ENCODE measurements at places on chromosomes 1 and 21.

- no peak for DNase-seq
These were observed 48.4 kb downstream of the TRIM11 start for GRCh38 chr1:228358039-228358763.

GRCh38 chr1:209786146-209786545 is 1.8 kb upstream of the C1orf74 start:
- DNase-seq = no peak

GRCh38 chr1:47323599-47324031 is 9.7 kb upstream of the STIL start:
- peak; percentile 6 for DNase-seq

DNA sequence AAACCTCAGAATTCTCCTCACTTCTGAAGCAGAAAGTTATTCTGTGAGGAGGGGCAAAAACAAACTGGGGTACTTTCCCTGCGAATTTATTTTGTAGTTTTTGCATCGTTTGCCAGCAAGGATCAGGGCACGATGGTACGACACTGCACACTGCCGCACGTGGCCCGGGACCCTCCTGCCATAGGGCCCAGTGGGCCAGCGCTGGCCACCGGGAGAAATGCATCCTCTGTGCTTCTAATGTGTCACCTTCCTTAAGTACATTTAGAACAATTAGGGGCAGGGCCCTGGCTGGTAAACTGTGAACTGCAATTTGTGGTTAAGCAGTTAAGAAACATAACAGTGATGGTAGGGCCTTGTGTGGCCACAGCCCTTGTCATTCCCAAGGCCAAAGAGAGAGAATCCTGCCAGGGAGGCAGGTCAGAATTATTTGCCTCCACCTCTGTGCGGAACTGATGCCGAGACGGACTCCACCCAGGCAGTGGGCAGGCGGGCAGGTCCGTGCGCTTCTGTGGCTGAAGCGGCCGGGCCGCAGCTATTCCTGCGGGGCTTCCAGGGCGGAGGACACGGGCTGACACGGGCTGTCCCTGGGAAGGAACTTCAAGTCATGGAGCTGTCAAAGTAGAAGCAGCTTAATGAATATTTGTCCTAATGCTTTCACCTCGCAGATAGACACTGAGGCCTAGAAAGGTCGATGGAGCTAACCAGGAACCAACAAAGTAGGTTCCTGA is 12.5 kb downstream of the GPR137B start:
- no peak for DNase-seq

- no peak for DNase-seq
These were observed 109.4 kb downstream of the GIPC2 start for GRCh38 chr1:78155121-78155520.

GRCh38 chr1:202197653-202198365 is 4.2 kb downstream of the LGR6 start:
- no peak for DNase-seq

DNA sequence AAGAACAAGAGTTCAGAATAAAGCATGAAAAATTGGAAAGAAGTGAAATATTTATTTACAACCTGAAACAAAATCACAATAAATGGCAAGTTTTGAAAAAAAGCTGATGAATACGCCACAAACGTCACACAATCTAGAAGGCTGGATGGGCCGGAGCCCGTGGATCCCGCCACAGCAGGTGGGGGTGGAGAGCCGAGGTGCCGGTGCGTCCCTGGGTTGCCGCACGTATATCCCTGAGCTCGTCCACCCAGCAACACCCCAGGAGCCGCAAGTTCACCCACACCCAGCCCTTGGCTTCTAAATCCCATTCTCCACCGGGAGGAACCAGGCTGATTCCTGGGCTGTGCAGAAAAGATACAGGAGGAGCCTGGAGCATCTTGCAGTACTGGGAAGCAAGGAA is 25.6 kb upstream of the TTLL10 start:
- DNase-seq = no peak

DNA sequence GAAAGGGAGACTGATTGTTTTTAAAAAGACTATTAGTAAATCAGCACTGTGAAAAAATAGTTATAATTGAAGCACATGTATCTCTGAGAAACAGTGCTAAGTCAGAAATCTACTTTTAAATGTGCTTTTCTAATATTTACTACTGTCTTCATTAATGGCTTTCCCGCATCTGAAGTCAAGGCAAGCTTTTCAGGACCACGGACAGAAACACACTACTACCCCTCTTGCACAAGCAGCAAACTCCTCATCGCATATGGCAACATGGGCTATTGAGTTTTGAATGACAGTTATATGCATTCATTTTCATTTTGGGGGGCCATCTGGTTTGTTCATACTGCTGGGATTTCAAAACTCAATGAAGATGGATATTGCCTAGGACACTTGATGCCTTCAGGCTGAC is 433.4 kb upstream of the CAMK1G start:
- no peak for DNase-seq

DNA sequence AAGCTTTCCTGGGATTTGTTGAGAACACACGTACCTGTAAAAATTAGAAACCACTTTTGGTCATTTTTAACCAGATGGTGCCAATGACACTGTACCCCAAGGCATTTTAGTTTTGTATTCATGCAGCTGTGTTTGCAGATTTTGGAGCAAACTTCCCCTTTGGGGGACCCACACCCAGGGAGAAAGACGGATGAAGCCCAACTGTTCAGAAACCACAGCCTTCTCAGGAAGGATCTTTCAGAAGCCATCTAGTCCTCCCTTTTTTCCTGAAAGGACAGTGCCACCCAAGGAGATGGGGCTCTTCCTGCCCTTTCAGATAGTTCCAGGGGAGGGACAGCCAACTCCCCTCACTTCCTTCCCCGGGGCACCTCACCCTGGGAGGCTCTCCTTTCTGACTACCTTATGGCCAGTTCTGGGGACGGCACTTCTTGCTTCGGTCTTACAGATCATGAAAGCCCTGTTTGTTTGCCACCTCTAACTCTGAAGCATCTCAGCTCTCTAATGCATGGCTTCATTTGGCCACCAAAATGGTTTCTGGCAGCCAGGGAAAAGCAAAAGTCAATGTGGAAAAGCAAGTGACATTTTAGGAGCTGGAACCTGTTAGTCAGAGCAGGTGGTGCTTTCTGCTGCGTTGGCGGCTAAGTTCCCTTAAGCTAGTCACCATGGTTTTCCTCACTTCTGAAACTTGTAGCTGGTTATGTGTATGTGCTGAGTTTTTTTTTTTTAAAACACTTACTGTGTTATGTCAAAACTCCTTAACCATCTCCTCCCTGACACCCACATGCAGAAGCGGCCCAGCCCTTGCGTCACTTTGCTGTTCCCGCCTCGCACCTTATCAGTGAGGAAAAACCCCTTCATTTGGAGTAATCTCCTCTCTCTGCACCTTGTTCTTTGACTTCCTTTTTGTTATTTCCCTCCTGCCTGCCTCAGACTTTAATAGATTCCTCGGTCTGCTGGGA is 10.1 kb downstream of the TMCC2 start:
- DNase-seq = no peak

DNA sequence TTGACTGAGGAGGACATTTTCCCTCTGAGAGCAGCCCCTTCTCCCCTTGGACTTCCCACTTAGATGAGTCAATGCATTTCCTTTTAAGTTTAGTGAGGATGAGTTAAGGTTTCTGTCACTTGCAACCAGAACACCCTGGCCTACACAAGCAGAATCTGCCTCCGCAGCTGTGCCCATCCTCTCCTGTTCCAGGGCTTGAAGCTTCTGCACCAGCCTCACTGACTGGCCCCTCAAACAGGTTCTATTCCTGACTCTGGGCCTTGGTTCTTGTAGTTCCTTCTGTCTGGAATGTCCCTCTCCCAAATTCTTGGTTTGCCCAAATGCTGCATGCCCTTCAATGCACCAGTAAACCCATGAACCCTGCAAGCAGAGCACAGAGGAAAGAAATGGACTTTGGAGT is 394.4 kb downstream of the PTPRU start:
- no peak for DNase-seq

DNA sequence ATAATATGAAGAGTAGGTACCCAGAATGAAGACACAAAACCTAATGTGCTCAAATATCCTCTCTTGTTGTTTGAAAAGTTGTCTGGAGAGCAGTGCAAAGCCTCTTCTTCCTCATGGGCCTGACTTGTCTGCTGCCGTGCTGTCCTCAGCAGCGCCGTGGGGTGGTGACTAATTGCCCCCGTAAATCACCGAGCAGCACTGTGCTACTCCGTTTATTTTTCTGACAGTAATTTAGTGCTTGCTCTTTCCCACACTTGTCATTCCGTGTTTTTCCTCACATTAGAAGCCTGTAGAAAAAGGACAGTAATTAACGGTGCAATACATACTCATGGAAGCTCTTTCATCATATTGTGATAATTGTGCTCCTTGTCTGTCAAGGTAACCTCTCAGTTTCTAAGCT is 114.8 kb upstream of the BARHL2 start:
- DNase-seq = peak; percentile 25

GRCh38 chr1:230647321-230647720 is 5.0 kb downstream of the COG2 start:
- no peak for DNase-seq

DNA sequence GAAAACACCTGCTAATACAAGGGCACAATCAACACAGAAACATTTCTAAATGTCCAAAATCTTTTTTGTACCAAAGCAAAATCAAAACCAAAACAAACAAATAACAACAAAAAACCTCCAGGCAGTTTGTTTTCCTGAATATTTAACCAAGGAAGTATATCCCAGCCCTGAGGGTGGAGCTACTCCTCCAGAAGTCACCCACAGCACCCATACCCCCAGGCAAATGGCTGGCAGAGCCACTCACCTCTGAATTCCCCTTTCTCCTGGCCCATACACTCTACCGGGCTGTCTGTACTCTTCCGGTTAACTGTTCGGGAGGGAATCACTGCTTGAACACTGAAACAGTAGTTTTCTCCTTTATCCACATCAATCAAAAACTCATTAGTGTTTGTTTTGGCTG is 9.5 kb downstream of the F3 start:
- DNase-seq = no peak

DNA sequence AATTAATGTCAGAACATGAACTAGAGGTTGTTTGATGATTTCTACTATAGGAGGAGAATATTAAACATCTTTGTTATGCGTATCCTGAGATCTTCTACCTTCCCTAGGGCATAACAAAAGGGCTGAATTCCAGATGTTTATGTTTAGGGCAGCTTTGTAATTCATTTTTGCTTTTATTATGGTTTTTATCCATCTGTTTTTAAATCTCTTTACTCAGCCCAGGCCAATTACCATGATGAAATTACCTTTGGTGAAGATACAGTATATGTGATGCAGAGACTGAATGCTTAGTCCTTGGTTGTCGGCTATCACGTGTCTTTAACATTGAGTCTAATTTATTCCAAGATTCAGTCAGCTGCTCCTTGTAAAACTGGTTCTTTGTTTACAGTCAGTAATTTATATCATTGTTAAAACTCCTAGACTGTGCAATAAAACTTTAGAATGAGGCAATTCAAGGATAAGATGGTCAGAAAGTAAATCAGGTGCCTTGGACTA is 176.9 kb downstream of the CTH start:
- no peak for DNase-seq

GRCh38 chr1:219782311-219782710 is 146.0 kb downstream of the SLC30A10 start:
- DNase-seq = no peak

- DNase-seq = no peak
These were observed 200.4 kb downstream of the HMCN1 start for GRCh38 chr1:185934476-185935189.

DNA sequence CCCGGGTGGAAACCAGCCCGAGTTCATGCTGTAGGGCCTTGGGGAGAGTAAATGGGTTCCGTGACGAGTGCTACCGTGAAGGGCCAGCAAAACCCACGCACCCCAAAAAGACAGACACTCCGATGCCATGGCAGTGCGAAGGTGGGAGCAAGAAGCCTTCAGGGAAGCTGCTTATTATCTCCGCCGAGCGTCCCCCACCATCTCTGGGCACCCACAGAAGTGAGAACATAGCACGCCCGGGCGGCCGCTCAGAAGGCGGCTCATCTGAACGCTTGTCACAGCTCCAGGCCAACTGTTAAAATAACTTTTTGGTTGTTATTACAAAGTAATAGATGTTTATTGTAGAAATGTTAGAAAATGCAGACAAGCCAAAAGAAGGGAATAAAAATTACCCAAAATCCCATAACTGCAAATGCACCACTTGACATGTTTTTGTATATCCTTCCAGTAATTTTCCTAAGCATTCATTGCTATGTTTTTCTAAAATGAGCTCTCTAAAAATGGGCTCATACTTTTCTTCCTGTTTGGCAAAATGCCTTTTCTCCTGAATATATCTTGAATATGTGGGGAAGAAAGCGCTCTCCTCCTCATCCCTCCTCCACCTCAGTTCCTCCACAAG is 234.9 kb downstream of the NPHP4 start:
- DNase-seq = no peak

GRCh38 chr1:201327687-201328240 is 44.5 kb downstream of the PKP1 start:
- DNase-seq = no peak

DNA sequence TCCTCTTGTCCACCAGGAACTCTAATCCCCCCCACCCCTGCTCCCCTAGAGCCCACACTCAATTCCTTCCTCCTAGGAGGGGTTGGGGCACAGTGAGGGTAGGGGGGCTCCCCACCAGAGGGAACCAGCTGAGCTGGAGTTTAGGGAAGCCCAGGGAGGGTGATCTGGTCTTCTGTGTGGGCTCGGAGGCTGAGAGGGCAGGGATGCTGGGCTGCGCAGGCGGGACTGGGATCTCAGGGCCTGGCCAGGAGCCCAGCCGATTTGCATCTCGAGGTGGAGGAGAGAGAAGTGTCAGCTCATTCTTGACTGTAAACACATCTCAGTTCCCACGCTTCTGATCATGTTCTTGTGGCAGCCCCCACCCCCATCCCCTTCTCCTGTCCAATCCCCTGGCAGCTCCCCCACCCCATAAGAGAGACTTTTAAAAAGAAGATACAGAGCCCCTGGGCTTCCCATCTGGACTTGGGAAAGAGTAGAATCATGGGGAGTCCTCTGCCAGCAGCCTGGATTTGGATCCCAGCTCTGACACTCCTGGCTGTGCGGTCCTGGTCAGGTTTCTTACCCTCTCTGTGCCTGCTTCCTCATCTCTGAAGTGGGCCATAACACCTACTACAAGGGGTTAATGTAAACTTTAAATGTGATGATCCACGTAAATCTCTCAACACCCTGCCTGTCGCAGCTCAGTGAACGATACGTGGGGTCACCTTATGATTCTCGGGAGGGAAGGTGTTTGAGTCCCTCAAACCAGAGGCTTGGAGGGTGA is 6.6 kb downstream of the PEAR1 start:
- no peak for DNase-seq

DNA sequence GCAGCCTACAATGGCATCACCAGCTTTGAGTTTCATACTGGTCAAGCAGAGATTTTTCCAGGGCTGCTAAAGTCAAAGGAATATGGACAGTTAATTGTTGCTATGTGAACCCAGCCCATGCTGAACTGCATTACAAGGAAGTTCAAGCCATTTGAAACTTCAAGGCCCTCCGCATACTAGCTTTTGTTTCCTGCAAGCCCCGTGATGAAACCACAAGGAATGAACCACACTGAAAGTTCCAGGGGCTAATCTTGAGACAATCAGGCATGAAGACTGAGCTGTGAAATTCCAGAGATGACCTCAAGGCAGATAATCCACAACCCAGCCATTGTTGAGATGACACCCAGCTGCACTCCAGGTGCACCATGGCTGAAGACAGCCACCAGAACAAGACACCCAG is 180.8 kb downstream of the C1orf21 start:
- DNase-seq = no peak
